ENCODE measurements at places on chromosomes 3 and 15.

- peak; percentile 14 for ATAC-seq
Observed at GRCh38 chr3:45950686-45951600, 7.7 kb downstream of the CXCR6 start.

DNA sequence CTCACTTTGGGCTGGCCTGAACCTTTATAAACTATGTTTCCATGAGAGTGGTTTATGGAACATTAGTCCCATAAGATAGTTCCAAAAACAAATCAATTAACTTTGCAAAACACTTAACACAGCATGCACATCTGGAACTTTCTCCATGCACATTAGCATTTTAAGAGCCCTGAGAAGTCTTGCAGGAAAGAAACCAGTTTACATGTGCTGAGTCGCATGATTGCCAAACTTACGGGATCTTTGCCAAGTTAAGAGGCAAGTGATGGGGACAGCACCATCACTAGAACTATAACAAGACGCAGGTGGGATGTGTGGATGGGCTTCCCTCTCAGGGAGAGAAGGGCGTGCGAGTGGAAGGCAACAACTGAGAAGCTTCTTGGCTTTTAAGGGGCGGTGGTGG, 20.7 kb downstream of the ADAMTS9 start:
- no peak for ATAC-seq

DNA sequence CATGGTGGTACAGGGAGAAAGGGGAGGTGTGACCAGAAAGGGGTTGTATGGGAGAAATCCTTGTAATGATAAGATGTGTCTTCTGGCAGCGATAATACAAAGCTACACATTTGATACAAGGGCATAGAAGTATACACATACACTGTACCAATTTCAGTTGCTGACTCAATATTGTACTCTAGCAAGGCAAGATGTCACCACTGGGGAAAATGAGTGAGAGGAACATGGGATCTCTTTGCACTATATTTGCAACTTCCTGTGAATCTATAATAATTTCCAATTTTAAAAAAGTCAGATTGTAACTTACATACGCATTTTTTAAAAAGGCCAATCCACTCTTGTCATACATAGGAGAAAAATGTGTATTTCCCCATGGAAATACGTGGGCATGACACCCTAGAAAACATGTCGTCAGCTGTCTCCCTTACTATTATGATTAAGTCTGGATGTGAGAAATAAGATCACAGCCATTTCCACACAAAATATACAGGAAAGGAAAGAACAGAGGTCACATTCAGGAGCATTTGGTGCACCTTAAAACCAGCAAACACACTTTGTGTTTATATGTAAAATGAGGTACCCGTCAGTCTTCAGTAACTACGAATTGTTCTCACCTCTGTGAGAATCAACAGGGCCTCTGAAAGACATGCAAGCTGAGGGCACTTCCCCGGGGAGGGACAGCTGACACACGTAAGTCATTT, 22.9 kb downstream of the PRR23E start:
- ATAC-seq, result no peak

DNA sequence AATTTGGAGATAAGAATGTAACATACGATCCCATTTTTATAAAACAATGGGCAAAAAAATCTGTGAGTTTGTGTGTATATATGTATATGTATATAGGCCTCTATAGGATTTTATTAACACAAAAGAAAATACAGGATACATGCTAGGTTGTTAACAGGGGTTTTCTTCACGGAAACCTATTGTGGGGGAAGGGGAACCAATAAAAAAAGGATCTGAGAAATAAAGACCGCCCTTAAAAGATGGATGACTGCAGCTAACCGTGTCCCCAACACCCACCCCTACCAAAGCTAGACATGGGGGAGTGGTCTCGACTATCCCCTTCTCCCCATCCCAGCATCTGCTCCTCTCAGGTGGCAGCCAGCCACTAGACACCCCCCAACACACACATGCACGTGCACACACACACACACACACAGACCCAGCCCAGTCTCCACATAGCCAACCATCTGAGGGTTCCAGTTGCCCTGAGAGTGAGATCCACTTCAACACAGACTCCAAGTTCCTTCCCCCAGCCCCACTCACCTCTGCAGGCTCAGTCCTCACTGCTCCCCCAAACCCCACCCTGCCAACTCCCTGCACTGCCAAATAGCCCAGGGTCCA, 132.9 kb downstream of the TPRA1 start:
- ATAC-seq, result no peak

DNA sequence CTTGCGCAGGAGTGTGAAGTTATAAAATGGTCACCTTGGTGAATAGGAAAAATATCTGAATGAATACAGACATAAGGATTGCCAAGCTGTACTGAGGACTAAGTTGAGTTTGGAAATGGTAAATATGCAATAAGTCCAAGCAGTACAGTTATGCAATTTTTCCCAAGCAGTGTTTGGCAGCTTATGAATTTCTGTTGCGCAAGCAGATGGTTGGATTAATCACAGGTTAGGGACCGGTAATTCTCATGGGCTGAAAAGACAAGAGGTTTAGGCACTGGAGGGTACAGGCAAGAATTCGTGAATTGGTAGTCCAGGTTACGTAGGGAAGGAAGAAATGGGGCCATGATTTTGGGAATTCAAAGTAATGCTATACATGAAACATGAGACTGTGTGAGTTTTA, 210.3 kb downstream of the RAP2B start:
- peak; percentile 84 for ATAC-seq

DNA sequence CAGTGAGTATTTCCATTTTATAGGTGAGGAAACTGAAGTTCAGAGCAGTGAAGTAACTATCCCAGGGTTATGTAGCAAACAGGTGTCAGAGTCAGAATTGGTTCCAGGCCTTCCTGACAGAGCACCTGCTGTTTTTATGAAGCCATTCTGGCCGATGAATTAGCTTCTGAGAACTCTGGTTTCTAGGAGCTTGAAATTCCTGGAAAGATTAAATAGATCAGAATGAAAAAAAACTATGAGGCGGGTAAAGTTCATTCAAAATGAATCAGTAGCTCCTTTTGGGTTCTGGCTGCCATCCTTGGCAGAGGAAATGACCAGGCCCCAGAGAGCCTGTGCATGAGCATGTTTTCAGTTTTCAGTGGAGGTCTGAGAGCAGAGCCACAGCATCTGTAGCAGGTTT, 59.3 kb upstream of the CFAP161 start:
- no peak for ATAC-seq

DNA sequence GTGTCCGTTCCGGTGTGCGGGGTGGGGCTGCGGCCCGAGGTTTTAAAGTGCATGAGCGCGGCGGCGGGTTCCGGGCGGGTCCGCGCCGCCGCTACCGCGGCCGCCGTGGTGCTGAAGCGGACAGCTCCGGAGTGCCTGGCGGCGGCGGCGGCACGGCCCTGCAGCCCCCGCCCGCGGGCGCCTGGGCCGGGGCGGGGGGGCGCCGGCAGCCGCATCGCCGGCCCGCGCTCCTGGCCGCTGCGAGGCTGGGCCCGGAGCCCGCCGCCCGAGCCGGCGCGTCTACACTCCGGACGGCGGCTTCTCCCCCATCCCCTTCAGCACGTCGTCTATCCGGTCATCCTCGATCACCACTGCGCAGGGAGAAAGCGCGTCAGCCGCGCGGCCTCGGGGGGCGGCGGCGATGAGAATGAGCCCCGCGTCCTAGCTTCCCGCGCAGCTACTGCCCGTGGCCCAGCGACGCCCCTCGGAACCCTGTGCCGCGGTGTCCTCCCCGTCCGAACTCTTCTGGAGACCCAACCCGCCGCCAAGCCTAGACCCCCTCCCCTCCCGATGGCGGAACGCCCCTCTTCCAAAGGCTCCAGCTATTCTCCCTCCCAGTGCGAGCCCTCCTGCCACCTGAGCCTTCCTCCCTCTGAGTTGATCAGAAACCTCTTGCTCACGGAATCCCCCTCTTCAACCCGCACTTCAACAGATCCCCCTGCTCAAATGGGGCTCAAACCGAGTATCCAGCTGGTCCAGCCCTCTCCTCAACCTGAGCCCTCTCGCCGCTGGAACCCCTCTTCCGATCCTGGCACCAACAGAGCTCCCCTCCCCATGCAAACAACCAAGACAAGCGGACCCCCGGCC, 1.3 kb downstream of the CAMK2N2 start:
- ATAC-seq, result peak; percentile 39

DNA sequence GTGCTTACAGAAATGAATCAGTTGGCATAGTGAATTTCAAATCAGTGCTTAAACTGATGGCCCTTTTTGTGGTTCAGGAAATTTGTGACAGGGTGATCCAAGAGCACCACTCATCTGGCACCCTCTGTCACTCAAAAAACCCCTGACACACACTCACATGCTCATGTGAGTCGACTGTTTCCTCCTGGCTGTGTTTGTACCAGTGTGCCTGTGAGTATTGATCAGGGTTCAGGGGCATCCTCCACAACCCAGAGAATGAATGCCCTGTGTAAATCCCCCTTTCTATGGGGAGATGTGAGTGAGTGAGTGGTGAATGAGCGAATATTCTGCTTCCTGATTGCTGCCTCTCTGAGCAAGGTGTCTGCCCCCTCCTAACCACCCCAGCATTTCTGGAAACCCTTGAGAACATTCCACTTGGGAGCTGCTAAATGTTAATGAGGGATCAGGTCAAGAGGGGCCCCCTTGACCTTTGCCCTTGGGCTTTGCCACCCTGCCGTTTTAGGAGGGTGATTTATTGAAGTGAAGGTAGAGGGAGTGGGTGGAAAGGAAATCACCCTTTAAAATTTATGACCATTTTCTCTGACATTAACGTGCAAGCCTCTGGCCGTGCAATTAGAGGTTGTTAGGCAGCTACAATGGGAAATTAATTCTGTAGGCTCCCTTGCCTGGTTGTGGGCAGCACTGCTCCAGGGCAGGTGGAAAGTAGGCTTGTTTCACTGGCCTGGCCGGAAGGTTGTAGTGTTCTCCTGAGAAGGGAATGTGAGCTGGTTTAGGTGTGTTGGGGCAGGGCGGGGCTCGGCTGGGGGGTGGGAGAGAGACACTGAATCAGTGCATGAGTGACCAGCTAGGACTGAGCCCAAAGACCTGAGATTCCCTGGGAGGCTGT, 87.2 kb downstream of the SLCO3A1 start:
- ATAC-seq, result peak; percentile 57

- no peak for ATAC-seq
Observed at GRCh38 chr3:190618330-190619030, 104.6 kb downstream of the IL1RAP start.

DNA sequence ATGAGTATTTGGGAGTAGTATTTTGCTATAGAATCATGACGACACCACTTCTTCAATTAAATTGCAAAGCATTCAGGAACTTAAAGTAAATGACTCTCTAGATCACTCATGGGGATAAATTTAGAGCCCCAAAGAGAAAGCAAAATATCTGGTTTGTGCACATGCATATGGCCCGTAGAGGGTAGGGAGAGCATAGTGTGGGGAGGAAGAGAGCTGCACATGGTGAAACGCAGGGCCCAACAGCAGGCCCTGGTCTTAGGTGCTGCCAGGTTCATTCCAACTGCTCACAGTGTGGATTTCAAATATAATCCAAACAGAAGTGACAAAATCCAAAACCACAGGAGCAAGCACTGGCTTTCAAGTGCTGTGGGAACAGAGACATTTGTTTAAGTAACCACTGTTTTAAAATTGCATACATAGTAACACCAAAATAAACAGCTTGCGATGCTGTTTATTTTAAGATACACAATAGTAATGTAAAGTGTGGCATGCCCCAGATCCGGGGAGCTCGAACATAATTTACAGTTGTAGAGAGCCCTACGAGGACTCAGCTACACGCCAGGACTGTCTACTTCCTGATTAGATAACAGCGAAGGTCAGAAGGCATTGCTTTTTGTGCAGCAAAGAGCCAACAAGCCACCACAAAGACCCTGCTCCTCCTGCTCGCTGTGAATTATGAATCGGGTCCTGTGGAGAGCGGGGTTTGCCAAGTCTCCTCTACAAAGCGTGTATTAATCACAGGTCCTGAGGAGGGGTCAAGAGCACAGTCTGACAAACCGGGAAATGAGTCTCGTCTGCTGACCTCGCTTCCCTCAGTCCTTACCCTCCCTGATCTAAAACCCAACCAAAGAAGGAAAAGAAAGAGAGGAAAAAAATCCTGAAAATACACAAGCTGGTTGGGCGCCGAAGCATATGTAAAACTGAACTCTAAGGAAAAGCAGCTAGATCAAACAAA, 80.6 kb downstream of the MEIS2 start:
- ATAC-seq, result no peak

Measured in esophagus mucosa (tissue), 1 donor.